Fibroblast of pulmonary artery (primary cell): ENCODE measurements at places on chromosomes 16 and 17.

DNA sequence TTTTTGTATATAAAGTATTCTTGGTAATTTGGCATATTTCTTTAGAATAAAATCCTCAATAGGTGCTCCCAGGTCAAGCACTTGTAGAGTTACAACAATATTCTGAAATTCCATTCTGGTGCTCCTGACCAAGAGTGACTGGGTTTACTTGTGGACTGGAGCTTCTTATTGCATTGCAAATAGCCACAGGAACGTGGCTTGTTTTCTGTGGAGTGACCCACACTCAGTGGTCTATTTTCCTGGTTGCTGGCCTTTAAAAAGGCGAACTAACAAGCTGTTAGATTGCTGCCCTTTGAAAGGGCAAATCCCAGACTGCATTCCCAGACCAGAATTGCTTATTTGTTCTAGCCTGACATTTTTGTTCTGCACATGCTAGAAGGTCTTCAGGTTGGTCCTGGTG is 658.8 kb upstream of the GOT2 start:
- no peak for DNase-seq

DNA sequence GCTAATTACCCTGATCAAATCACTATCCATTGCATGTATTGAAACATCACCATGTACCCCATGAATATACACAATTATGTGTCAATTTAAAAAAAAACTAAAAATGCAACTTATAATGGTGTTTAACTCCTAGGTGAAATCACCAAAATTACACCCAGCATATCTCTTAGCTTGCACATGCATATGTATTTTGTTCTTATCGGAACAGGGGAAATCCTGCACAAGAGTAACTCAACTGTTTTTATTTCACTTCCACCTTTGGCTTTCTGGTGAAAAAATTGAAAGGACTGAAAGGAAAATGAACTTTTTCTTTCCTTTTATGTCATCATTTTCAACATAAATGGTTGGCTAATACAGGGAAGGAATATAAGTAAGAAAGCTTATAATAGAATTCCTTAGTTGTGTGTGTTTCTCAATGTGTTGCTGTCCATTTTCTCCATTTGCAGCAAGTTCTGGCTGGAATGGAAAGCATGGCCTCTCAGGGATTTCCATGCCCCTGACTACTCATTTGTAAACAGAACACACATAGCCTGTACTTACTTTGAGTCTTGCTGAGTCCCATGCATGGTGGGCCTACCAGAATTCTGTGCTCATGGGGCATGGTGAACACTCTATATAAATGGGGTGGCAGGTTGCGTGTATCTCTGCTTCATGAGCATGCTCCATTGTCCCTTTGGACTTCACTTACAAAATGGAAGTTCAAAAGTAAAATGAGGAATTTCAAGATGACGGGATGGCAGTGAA is 462.0 kb downstream of the HS3ST3B1 start:
- no peak for DNase-seq

DNA sequence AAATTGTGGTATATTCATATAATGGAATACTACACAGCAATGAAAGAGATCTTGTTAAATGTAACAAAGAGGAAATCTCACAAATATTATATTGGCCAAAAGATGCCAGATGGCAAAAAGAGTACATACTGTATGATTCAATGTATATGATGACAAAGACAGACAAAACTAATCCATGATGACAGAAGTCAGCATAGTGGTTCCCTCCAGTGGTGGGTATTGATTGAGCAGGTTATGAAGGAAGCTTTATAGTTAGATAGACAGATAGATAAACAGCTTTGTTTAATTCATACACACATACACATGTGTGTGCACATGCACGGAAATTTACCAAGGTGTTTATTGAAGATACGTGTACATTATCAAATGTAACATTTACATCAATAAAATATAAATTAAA is 74.4 kb upstream of the SMIM36 start:
- no peak for DNase-seq

DNA sequence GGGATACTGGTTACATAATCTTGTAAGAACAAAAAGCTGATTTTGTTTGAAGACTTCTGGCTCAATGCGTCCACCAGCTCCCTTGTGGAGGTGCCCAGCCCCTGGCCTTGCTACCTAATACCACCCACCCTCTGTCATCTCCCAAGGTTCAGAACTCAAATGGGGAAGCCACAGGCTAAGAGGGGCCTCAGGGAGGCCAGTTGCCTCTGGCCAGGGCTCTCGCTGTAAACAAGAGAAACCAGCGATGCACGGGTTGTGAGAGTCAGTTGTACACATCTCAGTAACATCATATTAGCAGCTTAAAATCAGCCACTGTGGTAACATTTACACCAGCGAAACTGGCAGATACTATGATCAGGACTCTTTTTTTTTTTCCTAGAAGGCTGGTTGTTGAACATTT is 6.0 kb downstream of the TEKT5 start:
- no peak for DNase-seq

- DNase-seq: peak; percentile 69
Observed at GRCh38 chr16:17470908-17471718, at the start of gene XYLT1. XYLT1 (minus strand) TSS chr16:17470960; CDS start chr16:17470796, 164 bp downstream.

GRCh38 chr17:8755590-8756255 is 2.6 kb downstream of the SPDYE4 start:
- DNase-seq: no peak

DNA sequence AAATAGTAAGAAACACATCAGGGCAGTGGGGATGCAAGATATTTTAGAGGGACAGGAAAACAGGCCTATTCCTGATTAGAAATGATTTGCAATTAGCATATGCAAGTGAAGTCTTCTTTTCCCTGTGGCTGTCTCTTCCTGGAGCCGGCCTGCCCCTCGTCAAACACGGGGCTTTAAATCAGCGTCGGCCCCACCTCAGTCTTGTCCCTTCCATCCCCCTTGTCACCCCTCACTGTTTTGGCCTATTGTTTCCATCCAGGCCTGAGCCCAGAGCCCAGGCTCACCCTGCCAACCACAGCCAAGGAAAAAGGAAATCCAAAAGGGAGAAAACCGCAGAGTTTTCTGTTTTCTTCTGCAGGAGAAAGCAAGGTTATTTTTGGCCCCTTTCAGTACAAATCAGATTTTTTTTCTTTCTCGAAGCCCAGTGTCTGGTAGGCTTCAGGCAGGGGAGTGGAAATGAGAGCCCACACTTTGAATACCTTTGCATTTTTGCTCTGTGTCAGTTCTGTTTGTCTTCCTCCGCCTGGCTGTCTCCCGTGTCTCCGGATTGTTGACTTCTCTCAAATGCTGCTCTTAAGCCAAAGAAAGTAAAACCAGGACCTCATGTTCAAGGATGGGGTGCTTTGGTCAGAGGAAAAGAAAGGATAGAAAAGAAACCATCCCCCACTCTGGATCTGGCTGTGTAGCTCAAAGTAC is 399.9 kb upstream of the CDH11 start:
- DNase-seq: peak; percentile 26

GRCh38 chr16:2149630-2150417 is 1.4 kb downstream of the RAB26 start:
- no peak for DNase-seq

GRCh38 chr17:32258383-32259140 is 7.1 kb upstream of the RHBDL3 start:
- DNase-seq: no peak

DNA sequence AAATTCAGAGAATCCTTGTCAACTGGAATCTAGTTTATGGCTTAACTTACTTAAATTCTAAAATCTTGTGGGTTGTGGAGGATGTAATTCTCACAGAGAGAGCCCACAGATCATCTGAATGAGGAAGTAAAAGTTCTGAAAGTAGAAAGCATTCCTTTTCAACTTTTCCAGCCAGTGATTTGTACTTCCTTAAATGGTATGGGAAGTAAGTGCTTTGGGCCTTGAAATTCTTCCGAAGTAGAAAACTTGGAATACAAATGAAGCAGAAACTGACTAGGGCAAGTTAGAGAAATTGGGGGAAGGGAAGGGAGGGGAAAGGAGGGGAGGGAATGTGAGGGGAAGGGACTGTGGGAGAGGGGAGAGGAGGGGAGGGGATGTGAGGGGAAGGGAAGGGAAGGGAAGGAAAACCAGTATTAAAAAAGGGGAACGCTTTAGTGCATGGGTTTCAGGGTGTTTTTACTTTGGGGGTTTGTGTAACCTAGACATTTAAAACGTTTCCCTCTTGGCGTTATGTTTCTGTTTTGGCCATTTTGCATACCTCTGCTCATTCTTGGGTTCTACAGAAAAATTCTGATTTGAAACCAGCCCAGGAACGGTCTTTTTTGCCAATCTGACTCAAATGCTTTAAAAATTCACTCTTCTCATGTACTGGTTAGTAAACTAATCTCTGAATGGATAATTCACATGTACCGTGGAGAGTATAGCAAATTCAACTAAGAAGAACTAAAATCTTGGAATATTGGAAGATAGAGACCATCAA is 15.5 kb upstream of the SNTB2 start:
- DNase-seq: peak; percentile 53

- DNase-seq: no peak
Observed at GRCh38 chr16:9447699-9448098, 356.3 kb downstream of the HAPSTR1 start.

DNA sequence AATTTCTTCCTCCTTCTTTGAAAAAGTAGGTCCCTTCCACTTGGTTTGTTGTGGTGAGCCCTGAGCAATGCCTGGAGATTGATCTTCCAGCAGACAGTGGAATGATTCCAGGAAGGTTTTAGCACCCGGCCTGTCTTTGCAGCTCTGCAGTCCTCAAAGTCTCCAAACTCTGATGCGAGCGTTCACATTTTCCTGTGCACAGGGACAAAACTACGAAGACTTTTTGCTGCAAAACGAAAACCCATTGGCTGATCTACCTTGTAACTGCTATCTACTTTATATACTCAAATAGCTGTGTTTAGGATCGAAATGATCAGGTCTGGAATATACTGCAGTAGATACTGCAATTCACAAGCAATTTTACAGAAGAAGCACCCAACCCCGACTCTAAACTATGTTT is 21.7 kb downstream of the G6PC1 start:
- DNase-seq: peak; percentile 8

GRCh38 chr17:63621229-63621683 is 961 bp upstream of the MAP3K3 start:
- no peak for DNase-seq

- peak; percentile 86 for DNase-seq
Observed at GRCh38 chr17:48791128-48792032, 25.6 kb downstream of the TTLL6 start.

DNA sequence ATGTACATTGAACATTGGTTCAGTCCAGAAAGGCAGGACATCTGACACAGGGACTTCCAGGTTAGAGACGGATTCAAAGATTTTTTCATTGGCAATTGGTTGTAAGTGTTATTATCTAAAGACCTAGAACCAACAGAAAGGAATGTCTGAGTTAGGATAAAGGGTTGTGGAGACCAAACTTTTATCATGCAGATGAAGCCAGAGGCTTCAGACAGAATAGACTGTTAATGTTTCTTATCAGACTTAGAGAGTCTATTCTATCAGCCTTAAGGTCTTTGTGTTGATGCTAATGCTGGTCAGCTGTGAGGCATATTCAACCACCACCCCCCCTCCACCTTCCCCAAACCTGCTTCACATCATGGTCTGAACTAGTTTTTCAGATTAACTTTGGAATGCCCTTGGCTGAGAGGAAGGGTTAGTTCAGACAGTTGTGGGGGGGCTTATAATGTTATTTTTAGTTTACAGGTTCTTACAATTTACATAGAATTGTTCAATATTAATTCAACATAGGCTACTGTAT is 2.1 kb upstream of the ITGB3 start:
- DNase-seq: no peak

DNA sequence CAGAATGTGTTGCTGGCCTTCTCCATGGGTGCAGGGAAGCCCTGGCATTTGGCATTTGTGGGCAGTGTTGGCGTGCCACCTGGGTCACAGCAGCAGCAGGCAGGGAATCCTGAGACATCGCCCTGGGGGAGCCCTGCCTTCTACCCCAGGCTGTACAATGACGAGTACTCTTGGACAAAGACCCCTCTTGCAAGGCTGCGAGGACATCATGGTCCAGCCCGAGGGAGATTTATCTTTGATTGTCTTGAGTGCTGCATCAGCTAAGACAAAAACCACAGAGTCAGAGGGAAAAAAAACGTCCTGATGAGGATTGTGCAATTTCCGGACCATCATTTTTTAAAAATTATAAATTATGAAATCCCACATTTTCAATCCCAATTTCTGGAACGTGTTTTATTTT is 3.7 kb downstream of the CRISPLD2 start:
- peak; percentile 84 for DNase-seq

- DNase-seq: no peak
Observed at GRCh38 chr17:50346313-50347116, 589 bp downstream of the XYLT2 start.

- DNase-seq: no peak
Observed at GRCh38 chr16:6947291-6947690, 385.4 kb upstream of the RBFOX1 start.

DNA sequence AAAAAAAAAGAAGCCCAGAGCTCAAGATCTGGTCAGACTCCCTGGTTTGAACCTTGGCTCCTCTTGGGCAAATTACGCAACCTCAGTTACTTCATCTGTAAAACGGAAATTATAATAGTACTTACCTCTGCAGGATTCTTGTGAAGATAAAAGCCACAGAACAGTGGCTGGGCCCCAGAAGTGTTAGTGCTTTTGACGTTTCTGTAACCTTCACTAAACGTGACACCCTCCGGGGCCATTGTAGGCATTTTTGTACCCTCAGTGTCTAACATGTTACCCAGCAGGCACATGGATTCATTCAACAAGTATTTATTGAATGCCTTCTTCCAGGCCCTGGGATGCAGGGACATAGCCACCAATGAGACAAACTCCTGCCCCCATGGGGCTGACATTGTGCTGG is 58.0 kb downstream of the PITPNC1 start:
- DNase-seq: peak; percentile 47

- DNase-seq: peak; percentile 7
Observed at GRCh38 chr17:3528403-3528851, 29.2 kb downstream of the TRPV3 start.

- DNase-seq: no peak
Observed at GRCh38 chr17:28892024-28892423, 5.5 kb downstream of the FLOT2 start.

DNA sequence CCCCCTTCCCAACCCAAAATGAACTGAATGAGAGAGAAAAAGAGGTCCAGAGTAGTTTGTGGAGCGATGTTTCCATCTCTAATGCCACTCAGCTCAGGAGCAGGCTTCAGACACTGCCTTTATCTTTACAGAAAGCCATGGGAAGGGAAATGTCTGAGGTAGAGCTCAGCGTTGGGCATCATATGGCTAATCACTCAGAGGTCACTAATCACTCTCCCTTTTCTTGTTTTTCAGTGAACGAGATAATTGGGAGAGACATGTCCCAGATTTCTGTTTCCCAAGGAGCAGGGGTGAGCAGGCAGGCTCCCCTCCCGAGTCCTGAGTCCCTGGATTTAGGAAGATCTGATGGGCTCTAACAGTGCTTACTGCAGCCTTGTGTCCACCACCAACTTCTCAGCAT is 9.8 kb downstream of the ESRP2 start:
- DNase-seq: no peak

GRCh38 chr17:33204156-33204555 is 88.9 kb downstream of the ASIC2 start:
- DNase-seq: no peak

- peak; percentile 78 for DNase-seq
Observed at GRCh38 chr17:7747635-7748071, 30.1 kb downstream of the DNAH2 start.

DNA sequence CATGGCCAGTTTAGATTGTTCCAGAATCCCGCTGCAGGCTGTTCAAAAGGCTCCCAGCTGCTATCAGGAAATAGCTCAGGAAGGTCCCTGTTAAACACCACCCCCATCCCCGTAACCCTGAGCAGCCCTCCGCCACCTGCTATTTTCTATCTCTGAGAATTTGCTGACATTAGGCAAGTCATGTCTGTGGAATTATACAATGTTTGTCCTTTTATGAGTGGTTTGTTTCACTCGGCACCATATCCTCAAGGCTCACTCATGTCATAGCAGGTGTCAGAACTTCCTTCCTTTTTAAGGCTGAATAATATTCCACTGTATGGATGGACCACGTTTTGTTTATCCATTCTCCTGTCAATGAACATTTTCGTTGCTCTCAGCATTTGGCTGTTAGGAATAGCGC is 164.3 kb upstream of the FOXF1 start:
- DNase-seq: no peak
